Right renal cortex interstitium (tissue), 3 donors: ENCODE measurements at places on chromosomes 5 and 9.

DNA sequence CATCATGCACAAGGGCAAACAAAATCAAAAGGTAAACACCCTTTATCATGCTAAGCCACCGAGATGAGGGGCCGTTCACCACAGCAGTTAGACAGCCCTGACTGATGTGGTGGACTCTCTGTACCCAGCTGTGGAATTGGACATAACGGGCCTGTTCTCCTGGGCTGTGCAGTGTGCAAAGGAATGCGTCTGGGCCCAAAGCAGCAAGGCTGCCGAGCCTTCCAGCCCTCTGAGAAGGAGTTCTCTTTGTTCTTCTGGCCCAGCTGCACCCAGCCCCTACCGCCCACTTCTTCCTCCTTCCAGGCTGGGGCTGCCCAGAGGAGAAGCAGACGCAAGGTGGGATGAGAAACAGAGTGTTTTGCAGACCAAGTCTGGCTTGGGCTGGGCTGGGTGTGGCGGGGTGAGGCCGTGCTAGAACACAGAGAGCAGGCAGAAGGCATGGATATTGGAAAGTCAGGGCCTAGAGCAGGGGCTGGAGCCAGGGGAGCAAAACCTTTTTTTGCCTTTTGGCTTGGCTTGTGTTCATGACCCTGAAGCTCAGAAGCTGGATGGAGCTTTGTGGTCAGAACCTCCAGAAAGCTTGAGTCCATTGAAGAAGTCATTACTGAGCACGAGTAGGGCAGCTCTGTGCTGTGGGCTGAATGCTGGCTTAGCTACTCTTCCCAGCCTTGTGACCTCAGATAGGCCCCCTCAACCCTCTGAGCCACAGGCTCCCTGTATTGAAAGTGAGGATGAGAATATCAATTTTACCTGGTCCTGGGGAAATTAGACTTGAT lies 49.8 kb upstream of the SH3PXD2B start:
- DNase-seq, result no peak

GRCh38 chr5:26121338-26121737 lies 917.0 kb downstream of the CDH9 start:
- DNase-seq, result peak; percentile 4

DNA sequence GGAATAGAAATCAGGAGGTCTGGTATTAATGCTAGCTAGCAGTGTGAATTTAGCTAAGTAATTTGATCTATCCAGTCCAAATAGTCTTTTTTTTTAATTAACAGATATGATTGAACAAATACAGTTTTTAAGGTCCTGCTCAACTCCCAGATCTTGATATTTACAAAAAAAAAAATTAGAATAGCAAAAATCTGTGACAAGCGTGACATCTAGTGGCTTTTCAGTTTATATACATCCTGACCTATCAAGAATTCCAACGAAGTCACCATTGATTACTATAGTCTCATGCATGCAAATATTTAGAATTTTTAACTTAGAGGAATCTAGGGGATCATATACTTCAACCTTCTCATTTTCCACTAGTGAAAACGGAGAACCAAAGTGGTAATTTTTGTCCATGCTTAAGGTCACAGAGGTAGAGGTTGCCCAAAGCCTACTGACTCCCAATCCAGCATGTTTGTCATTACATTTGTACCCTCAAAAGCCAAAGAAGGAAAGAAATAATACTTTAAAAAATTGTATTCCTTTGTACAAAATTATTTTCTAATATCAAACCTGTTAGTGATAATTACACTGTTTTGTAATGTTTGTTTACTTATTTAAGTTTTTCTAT lies 17.6 kb upstream of the TARS1 start:
- DNase-seq, result no peak

GRCh38 chr9:97419309-97419867 lies 7.5 kb downstream of the TDRD7 start:
- DNase-seq, result no peak

- DNase-seq, result no peak
Measured at GRCh38 chr5:93073547-93073946, 507.5 kb downstream of the NR2F1-AS1 start.

GRCh38 chr9:73701415-73702057 lies 549.9 kb downstream of the ANXA1 start:
- DNase-seq, result no peak

DNA sequence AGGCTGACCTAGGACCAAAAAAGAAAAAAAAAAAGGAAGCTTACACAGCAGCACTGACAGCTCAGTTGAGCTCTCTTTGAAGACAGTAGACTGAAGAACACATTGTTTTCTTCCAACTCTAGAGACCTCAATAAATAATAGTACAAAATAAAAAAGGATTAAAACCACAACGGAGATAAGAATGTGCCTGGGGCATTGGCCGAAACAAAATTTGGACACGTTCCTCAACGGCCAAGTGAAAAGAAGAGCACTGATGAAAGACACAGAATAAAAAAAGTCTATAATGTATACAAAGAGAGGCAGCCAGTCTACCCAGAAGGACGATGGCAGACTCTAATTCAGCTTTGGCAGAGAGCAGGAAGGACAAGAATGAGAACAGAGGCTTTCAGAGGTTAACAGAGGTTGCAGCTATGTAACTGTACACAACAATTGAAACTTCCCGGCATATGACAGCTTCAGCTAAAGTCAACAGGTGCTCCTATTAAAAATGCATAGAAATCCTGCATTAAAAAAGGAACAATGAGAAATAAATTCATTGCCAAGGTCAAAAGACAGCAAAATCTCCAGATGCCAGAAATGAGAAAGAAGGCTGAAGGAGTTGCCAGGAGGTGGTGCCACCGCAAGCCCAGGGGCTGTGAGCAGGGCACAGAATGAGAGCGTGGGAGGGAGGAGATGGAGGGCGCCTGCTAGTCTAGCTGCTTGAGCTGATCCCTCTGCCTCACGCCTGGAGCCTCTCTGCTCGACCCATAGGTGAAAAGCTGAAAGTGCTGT lies 113.9 kb downstream of the DCP2 start:
- no peak for DNase-seq

DNA sequence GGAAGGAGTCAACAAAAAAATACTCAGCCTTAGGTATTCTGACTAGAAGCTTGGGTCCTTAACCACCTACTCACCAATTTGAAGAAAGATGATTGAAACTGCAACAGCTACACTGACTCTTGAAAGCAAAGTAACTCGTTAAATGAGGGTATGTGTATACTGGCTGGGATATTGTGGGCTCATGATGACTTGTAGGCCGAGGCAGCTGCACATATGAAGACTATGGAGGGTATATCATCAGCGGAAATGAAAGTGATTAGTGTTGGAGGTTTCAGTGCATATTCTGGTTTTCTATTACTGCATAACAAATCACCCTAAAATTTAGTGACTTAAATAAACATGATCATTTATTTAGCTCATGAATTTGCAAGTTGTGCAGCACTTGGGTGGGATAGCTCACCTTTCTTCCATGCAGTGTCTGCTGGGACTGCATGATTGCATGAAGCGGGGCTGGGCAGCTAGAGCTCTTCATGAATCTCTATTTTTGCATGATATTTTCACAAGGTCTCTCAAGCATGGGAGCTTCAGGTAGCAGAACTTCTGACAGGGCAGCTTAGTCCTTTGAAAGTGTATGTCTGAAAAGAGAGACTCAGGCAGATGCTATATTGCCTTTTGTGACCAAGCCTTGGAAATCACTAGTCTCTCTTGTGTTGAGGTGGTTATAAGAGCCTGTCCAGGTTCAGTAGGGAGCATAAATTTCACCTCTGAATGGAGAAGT lies 96.1 kb upstream of the CDKN2B start:
- DNase-seq, result no peak

- DNase-seq, result no peak
Measured at GRCh38 chr5:83512061-83512745, 40.7 kb downstream of the VCAN start.

GRCh38 chr5:126445502-126446174 lies 22.4 kb downstream of the GRAMD2B start:
- DNase-seq, result no peak

DNA sequence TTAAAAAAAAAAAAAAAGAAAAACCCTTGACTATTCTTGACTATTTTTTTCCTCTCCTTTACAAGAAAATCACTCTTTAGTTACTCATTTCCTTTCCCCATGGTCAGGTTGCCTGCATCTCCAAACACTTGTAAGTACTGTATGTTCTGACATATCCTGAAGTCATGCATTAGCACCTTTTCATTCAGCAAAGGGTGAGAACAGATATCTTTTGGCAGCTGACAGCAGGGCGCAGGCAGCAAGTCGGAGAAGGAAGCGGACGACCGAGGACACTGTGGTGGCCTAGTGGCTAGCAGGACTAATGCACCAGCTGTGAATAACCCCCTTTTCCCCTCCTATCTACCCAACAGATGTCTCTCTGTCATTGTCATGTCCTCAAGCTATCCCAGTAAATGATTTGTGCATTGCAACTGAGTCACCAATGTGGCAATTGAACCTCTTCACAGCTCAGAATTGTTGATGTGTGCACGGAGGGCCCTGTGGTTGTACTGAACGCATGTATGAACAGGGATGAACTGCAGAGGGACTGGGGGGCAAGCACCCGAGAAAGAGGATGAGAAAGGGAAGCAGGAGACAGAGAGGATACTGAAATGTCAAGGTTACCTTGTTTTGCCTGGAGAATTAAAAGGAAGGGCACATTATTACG lies 996.0 kb upstream of the ARRDC3 start:
- no peak for DNase-seq

GRCh38 chr5:133957591-133957990 lies 10.8 kb downstream of the C5orf15 start:
- DNase-seq, result no peak

DNA sequence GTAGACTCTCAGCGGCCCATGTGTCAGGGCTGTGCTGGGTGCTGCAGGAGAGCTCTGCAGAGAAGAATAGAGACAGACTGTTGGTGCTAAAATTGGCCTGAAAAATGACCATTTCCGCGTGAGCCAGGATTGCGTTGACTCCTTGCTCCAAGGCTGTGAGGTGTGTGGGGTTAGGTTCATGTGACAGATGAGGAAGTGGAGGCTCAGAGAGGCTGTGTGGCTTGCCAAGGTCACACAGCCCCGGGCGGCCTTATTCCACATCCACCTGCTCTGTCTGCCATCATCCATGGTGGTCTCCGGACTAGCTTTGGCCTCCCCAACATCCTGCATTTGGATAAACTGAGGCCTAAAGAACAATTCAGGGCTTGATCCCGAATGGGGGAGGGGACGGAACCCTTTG lies 15.2 kb downstream of the NEK6 start:
- no peak for DNase-seq

DNA sequence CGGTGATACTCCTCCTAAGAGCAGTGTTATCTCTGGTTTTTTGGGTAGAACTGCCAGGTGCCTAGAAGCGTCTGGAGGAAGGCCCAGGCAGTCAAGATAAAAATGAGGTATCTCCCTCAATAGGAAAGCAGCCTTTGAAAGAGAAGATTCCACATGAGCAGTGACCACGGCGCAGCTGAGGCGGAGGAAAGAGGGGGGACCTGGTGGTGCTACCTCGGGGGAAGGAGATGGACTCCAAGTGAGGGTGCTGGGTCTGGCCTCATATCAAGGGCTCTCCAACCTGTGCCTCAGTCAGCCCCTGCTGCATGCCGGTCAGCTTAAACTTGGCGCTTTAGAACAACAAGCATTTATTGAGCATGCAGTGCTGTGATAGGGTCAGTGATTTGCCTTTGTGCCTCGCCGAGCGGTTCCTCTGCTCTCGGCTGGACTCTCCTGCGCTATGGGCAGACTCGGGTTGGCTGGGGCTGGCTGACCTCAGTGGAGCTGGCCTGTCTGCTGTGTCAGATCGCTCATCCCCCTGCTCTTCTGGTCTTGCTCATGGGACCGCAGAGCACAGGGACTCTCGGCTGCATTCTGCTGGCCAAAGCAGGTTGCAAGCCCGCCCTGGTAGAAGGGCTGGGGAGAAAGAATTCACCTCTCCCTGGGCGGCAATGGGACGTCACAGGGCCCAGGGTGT lies 121.1 kb upstream of the IRX4 start:
- DNase-seq, result no peak

DNA sequence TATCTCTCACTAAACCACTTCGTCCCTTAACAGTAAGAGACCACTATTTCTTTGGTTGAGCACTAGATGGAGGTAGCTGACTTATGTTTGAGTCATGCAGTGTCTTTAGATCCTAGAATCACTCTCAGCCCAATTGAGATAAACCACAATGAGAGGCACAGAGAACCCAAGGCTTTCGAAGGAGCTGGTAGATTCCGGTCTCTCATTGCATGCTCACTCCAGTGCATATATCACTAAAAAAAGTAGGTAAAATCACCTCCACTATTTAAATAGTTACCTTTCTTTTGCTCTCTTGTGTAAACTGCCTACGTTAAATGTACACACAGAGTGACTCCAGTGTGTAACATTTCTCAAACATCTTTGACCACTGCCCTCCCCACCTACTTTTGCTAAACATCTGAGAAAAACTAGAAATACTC lies 27.6 kb downstream of the ACTL7A start:
- no peak for DNase-seq
